ENCODE measurements at places on chromosomes 16 and 17. TPM values are rescaled to one million over a fixed set of nuclear protein-coding genes. Genes with fewer than 3 reads are reported as not detected.

- DNase-seq, result no peak
These were observed 134.7 kb downstream of the ABCA8 start for GRCh38 chr17:68820476-68820824.

DNA sequence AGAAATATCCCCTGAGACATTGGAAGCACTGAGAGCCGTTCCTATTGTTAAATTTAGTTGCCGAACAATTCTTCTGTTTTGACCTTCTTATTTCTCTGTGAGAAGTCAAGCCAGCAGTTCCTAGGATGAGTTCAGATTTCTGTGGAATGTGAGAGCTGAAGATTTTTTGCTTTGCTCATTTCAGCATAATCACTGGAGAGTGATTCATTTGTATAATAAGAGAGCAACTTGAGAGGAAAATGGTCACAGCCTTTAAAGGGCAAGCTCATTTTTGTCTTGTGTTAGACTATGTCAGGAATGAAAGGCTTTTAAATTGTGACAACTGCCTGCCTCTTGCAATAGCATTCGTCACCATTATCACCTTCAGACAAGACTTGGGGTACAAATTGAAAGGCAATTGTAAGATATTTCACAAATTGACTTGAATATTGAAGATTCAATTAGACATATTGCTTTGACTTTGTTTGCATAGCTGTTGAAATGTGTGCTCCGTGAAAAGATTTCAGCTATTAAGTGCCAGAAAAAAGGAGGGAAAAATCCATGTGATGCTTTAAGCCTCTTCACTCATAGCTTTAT lies 900.0 kb upstream of the GOT2 start:
- DNase-seq, result no peak

GRCh38 chr16:85974428-85975375 lies 75.7 kb downstream of the IRF8 start:
- DNase-seq, result no peak

DNA sequence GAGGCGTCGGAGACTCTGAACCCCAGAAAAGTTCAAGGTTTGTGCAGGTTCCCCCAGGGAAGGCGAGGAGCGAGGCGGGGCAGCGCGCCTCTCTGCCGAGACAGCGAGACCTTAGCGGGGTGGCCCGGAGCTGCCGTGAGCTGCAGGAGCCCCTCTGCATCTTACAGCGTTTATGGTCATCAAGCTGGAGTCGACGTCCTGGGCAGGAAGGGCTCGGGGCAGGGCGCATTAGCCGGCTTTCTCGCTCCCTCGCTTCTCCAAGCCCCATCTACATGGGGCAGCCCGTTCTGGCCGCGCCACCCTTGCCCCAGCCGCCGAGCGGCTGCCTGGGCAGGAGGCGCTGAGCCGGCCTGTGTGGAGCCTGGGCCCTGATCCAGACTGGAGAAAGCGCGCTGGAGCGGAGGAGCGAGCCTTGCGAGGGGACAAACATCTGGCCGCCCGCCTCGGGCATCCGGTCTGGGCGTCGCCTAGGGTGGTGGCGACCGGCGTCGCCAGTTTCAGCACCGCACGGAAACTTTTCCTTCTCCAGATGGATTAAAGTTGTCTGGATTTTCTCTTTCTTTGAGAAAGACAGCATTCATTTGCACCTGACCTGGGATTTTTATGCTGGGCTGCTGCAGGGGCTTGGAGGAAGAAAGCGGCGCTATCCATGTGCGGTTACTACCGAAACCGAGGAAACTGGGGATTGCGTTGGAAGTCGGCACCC lies 750 bp downstream of the TMEM132E start:
- no peak for DNase-seq

The RND2 gene
- polyA plus RNA-seq, result 3.7 TPM

- no peak for DNase-seq
These were observed 28.3 kb downstream of the TTC19 start for GRCh38 chr17:16027708-16028584.

DNA sequence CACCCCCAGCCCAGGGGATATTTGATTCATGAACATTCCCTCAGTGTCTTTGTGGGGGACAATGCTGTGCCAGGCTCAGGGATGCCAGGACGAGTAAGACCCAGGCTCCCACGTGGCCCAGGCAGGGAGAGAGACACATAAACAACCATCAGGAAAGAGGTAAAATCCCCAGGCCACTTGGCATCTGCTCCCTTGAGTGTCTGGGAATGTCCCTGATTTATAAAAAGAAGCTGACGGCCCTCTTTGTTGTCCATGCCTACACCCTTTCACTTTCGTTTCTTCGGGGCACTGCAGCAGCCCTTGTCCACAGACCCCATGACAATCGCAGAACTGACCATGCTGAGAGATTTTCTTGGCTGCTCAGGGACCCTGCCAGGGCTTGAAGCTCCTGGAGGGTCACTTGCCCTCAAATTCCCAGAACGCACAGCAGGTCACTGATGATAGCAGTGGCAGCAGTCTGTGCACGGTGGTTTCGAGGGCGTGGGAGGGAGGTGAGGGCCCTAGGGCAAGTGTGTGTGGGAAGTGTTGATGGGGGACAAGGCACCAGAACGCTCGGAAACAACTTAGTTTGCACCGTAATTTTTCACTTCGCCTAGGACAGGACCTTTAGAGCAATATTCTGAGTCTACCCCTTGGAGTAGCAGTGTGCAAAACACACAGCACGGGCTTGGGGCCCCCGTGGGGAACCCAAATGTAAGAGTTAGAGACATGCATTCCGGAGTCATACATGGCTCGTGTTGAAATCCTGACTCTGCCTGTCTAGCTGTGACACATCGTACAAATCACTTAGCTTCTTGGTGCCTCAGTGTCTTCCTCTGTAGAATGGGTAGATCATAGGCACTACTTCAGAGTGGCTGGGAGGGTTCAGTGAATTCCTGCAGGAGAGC lies 4.7 kb downstream of the NOD2 start:
- no peak for DNase-seq

The CAPN15 gene
- 20.0 TPM for polyA plus RNA-seq

The TBC1D3 gene
- polyA plus RNA-seq, result not detected

The UBALD2 gene
- polyA plus RNA-seq, result 57.1 TPM

DNA sequence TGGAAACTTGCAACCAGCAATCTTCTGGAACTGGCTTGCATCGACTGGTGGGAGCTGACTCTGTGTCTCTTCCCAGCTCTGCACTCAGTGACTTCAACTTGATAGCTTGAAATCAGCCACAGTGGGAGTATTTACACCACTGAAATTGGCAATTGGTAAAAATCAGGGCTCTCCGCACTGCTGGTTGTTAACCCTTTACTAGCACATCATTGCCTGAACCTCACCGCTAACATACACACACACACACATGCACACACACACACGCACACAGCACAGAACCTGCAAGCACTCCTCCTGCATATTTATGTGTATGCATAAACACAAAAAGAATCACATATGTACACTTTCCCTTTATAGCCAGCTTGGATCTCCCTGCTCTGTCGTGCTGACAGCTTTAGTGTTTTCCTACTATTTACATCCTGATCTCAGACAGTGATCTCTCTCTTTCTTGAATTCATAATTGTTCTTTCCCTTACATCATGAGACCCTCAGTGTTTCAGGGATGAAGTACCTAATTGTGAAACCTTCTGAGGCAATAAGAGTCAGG lies 7.9 kb upstream of the TMIGD1 start:
- DNase-seq, result no peak

DNA sequence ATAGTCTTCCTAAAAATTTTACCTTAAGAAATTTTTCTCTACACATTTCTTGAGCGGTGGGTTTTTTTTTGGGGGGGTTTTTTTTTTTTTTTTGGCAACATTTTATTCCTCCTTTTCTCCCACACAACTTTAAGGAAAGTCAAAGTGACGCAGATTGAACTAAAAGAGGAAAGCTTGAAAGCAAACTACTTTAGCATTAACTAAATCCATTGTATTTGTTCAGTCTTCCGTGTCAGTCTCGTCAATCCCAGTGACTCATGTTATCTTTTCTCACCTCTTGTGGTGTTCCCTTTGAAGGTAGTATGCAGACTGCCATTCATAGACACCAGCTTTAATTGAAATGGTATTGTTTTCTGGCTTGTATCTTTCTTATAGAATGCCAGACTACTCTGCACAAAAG lies 39.3 kb downstream of the TADA2A start:
- no peak for DNase-seq

The KRT9 gene
- not detected for polyA plus RNA-seq

- no peak for DNase-seq
These were observed at the start of gene UNC119 for GRCh38 chr17:28552176-28552999. Gene UNC119, minus strand, starts transcription at chr17:28552624. Its CDS starts 67 bp downstream, at chr17:28552557.

- DNase-seq, result no peak
These were observed 18.4 kb downstream of the SDR42E1 start for GRCh38 chr16:81992859-81993258.

- DNase-seq, result no peak
These were observed 12.6 kb upstream of the CLUH start for GRCh38 chr17:2723997-2724783.

DNA sequence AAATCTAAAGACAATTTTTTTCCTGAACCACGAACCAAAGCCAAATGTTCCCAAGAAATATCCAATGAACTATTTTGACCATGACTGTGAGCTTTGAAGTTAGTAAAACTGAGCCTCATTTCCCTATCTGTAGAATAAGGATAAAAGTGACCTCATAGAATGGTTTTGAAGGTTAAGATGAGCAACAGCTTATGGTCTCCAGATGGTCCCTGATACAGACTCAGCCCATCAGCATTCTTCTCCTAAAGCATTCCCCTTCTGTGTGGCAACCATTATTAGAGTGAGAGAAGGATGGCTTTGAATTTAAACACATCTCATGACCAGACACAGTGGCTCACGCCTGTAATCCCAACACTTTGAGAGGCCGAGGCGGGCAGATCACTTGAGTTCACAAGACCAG lies 70.1 kb downstream of the COPRS start:
- no peak for DNase-seq

- DNase-seq, result no peak
These were observed 459.3 kb downstream of the HS3ST3B1 start for GRCh38 chr17:14760212-14760611.

The NPW gene
- 3.0 TPM for polyA plus RNA-seq

GRCh38 chr16:57711-58110 lies 4.1 kb downstream of the SNRNP25 start:
- no peak for DNase-seq

- DNase-seq, result no peak
These were observed 10.0 kb downstream of the CYBC1 start for GRCh38 chr17:82440469-82440981.

- DNase-seq, result no peak
These were observed 21.7 kb downstream of the KNOP1 start for GRCh38 chr16:19696328-19696727.

DNA sequence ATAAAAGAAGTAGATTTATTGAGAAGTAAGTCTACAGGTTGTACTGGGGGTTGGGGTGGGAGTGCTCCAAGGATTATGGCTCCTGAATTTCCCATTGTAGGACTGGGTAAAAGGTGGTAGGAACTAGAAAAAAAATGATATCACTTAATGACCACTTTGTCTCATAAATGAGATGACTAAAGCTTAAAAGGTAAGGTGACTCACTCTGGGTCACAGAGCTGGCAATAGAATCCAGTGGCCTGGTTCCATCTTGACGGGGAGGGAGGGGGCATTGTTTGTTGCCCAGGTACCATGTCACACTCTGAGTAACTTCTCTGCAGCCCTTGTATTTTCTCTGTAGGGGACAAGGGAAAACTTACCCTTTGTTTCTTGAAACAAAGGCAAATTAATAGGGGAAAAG lies 126.1 kb downstream of the PITPNC1 start:
- DNase-seq, result no peak

GRCh38 chr17:5241861-5242671 lies 7.4 kb upstream of the SCIMP start:
- DNase-seq, result no peak

- DNase-seq, result no peak
These were observed 182.9 kb downstream of the MAF start for GRCh38 chr16:79417601-79418008.

DNA sequence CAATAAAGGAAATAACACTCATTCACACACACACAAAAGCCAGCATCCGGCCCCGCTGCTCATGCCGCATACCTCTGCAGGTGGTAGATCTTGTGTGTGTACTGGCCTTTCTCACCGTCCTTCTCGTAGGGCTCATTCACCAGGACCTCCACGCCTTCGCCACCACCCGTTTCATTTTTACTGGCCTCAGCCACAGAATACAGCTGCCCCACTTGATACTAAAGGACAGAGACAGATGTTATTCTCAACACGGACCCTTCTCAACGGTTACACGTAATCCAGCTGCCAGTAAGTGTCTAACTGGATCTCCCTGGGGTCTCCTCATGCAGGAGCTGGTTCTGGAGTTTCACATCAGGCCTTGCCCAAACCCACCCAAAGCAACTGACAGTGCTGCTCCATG lies 9.7 kb downstream of the PITPNA start:
- no peak for DNase-seq

DNA sequence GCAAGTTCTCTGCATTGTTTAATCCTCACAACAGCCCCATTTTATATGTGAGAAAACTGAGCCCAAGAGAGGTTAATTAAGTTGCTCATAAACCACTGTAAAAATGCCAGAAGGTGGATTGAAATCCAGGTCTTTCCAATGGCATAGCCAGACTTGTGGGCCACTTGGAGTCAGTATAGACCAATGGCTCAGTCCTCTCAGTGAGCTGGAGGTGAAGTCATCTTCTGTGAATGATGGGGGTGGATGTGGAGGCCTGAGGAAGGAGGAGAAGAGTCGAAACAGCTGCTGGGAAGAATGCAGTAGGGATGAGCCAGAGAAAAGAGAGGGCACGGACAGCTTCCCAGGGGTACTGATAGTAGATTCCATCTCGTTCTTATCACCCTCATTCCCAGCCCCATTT lies 213.4 kb downstream of the SOX9 start:
- DNase-seq, result no peak

The AGRP gene
- 0.39 TPM for polyA plus RNA-seq

- DNase-seq, result no peak
These were observed 38.1 kb downstream of the MRC2 start for GRCh38 chr17:62665599-62665998.

- no peak for DNase-seq
These were observed 75.4 kb downstream of the HLF start for GRCh38 chr17:55340176-55340575.

DNA sequence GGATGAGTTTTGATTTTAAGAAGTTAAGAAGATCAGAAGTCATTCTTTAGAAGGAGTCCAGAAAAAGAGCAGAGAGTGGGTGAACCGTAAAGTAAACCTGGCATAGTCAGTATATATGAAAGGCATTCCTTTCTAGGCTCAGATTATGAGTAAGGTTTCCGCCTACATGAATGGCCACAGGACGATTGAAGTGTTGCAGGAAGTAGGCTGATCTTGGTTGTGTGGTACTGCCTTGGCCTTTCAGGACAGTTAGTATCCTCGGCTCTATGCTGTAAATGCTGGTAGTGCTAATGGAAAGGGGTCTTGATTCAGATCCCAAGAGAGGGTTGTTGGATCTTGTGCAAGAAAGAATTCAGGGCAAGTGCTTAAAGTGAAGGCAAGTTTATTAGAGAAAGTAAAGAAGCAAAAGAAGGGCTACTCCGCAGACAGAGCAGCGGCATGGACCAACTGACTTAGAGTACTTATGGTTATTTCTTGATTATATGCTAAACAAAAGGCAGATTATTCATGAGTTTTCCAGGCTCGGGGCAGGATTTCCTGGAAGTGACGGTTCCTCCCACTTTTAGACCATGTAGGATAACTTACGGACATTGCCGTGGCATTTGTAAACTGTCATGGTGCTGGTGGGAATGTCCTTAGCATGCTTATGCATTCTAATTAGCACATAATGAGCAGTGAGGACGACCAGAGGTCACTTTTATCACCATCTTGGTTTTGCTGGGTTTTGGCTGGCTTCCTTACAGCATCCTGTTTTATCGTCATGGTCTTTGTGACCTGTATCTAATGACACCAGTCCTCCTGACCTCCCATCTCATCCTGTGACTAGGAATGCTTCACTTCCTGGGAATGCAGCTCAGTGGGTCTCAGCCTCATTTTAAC lies 164.8 kb downstream of the SNX29 start:
- no peak for DNase-seq

- DNase-seq, result no peak
These were observed 36.4 kb downstream of the CDK5R1 start for GRCh38 chr17:32523017-32523680.

Data from left renal cortex interstitium (tissue), 4 donors.